ENCODE measurements at places on chromosomes 4 and X.

DNA sequence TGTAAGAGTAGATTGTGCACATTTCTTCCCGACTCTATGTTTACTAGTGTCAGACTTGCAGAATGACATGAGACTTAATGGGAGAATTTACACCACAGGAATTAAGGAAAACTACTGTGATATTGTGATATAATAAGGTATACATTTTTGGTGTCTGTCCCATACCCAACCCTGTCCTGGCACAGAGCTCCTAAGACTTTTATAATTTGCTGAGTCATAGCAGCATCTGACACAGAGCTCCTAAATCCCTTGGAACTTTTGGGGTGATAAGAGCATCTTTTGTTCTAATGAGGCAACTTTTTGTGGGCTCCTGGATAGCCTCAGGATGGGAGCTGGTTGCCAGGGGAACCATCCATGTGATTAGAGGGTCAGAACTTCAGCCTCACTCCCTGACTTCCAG lies 1607.0 kb downstream of the RPA4 start:
- DNase-seq, result no peak

- DNase-seq, result no peak
Measured at GRCh38 chr4:41146196-41146595, 68.1 kb downstream of the APBB2 start.

GRCh38 chr4:152265149-152265621 lies 270.7 kb downstream of the FBXW7 start:
- DNase-seq, result no peak

- DNase-seq, result no peak
Measured at GRCh38 chr4:76576824-76577223, 141.8 kb downstream of the SHROOM3 start.

- no peak for DNase-seq
Measured at GRCh38 chr4:182905038-182905437, 12.1 kb downstream of the DCTD start.

DNA sequence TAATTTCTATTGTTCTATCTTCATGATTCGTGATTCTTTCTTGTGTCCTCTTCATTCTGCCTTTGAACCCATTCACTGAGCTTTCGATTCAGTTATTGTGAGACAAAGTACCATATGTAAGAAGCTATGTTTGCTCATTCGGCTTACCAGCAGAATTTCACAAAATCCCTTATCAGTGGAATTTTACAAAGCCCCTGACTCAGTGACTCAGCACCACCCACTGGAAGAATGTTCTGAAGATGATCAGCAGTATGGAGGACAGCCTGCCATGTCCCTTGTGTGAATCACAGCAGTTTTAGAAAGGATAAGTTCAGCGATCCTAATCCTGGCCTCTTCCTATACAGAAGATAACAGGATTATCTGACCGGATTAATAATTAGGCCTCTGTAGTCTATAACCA lies 5.8 kb upstream of the UXT start:
- no peak for DNase-seq

DNA sequence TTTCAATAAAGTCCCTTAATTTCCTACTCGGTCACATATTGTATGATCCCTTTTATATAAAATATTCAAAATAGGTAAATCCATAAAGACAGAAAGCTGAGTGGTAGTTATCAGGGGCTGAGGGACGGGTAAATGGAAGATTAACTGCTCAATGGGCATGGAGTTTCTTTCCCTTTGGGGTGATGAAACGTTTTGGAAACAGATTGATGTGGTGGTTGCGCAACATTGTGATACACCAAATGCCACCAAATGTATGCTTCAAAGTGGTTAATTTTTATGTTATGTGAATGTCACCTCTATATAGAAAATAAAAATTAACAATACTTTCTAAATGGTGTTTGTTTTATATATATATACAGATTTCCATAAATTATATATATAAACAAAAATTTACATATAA lies 15.0 kb upstream of the MAOB start:
- DNase-seq, result no peak

DNA sequence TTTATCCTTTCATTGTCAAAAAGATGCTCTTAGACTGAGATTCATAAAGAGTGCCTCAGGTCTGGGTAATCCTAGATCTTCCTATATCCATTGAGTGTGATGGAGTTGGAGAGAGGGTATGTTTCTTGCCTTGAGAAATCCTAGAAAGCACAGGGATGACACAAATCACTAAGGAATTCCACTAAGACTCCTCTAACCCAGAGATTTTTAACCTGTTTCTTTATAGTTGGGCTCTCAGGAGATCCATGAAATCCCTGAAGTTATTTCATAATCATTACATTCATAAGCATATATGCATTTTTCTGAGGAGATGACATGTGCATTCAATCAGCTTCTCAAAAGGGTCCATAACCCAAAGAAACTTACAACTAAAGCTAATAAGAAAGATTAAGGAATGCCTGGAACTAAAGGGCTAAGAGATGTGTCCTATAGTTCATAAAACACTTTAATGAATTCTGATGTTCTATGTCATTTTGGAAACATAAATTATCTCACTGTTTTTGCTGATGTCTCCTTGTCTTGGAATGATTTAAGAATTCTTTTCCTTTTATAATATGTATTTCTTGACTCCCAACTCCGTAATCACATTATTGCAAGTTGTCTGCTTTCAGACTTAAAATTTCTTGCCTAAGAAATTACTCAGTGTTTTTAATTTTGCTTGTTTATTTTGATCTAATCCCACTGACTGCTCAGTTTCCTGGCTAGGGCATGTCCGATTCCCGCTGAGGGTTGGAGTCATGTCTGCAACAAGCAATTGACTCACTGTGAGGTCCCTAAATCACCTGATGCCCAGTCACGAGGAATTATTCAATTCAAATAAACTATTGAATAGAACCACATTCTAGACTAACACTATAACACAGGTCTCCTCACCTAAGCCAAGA lies 2.8 kb upstream of the AMTN start:
- DNase-seq, result no peak

- DNase-seq, result no peak
Measured at GRCh38 chr4:116590648-116591047, 494.7 kb downstream of the TRAM1L1 start.

- no peak for DNase-seq
Measured at GRCh38 chr4:141899103-141899502, 262.7 kb downstream of the IL15 start.
